ENCODE measurements at places on chromosomes 1 and 21.

- no peak for DNase-seq
Observed at GRCh38 chr1:231776757-231777062, 150.1 kb downstream of the DISC1 start.

DNA sequence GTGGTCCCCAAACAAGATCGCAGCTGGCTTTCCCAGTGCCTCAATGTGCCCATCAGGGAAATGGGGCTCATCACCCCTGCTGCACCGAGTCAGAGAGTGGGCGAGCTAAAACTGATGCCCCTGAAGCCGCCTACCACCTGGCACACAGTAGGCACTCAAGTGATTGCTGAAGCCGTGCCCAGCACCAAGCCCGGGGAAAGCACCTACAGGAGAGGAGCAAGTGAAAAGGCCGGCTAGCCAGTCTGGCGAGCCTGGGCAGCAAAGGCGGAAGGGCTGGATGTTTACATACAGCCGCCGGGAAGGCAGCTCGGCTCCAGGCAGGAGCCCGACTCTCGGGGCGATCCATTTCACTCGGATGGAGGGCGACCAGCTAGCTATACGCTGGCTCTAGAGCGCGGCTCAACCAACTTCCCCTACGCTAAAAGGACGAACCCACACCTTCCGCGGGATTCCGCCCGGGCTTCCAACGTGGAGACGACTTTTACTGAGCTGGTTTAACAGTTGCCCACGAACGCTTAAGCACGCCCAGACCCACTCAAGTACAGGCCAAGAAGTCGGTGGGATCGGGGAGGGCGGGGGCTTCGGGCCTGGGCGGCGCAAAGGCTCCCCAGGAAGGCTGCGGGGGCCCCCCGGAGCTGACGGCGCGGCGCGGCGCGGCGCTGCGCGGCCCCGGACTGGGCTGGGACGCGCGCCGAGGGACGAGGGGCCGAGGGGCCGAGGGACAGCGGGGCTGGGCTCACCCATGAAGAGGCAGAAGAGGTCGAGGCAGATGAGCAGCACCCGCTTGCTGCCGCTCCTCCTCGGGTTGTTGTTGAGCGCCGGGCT, 1.0 kb downstream of the PLPP3 start:
- no peak for DNase-seq

DNA sequence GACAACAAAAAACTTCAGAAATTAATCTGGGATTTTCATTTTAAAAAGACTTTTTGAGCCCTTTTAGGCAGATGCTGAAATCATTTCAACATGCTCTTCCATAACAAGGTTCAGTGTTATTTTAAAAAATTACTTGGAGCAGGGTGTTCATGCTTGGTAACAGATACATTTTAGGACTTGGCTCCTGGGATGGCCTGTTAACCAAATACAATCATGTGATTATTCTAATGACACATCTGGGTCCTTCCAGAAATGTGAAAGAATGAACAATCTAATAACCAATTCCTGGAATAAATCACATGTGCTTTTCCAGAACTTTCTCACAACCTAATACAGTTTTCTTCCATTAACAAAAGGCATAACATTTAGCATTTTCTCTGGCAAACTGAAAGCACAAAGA, 379.8 kb upstream of the RUNX1 start:
- no peak for DNase-seq

DNA sequence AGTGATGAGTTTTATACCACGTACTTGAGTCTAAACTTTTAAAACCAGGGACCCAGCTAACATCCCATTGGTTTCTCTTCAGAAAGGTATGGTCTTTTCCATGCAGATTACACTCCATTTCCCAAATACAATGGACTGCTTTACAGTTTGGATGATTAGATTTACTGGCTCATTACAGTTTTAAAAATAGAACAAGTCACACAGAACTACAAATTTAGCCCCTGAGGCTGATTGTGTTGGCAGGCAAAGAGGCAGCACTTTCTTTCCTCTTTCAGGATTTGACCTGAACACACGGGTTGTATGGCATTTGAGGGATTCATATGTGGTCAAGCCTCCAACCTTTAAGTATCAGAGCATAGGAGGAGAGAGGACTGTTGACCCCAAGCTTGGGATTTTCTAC, 21.8 kb upstream of the VTCN1 start:
- DNase-seq = no peak

GRCh38 chr1:219083631-219084030, 90.0 kb upstream of the LYPLAL1 start:
- no peak for DNase-seq

DNA sequence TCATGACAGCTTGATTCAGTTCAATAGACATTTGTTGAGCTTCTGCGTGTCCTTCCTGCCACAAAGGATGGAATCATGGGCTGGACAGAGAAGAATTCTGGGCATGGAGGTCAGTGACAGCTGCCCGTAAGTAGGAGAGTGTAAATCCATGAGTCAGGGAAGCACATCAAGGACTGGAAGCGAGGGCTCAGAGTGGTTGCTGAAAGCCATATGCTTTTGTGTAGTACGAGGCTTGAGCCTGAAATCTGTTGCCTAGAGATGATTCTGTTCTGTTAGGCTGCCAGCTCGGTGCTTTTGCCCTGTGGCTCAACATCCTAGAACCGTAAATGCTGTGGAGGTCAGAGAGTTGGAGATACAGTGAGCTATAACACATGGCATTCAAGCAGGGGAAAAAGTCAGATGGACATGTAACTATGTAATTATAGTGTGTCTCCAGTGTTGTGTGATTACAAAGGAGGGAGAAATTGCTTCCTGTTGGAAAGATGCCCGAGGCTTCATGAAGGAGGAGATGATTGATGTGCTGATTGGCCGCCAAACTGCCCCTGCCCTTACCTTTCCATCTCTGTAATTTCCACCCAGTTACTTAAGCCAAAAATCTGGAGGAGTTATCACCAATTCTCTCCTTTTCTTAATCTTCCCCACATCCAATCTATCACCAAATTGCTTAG, 92.8 kb upstream of the CACNA1E start:
- no peak for DNase-seq

GRCh38 chr1:70038025-70038424, 167.4 kb downstream of the LRRC40 start:
- DNase-seq = no peak

- no peak for DNase-seq
Observed at GRCh38 chr21:31923756-31924155, 50.9 kb downstream of the HUNK start.

All from activated CD4-positive, alpha-beta T cell treated with anti-CD3 and anti-CD28 coated beads for 24 hours (primary cell).